ENCODE measurements at places on chromosomes 3 and 15. TPM values are rescaled to one million over a fixed set of nuclear protein-coding genes. Genes with fewer than 3 reads are reported as not detected.

The JAGN1 gene
- total RNA-seq, result 23.1 TPM

DNA sequence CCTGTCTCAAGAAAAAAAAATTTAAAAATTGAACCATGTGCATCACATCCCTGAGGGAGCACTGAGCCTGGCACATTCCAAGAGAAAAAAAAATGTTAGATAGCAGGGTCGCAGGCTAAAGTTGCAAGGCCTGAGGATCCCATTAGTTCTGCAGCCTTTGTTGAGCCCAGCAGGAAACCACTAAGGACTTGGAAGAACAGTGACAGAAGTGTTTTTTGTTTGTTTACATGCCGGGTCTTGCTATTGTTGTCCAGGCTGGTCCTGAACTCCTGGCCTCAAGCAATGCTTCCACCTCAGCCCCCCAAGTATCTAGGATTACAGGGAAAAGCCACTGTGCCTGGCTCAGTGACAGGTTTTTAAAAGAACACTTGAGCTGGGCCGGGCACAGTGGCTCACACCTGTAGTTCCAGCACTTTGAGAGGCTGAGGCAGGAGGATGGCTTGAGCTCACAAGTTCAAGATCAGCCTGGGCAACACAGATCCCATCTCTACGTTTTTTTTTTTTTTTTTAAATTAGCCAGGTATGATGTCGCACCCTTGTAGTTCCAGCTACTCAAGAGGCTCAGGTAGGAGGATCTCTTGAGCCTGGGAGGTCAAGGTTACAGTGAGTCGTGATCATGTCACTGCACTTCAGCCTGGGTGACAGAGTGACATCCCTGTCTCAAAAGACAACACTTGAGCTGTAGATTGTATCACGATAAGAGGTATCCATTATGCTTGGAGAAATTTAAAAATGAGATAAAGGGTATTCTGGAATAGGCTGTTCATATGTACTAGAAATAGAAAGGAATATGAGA lies 15.2 kb downstream of the CHAC1 start:
- DNase-seq, result no peak

DNA sequence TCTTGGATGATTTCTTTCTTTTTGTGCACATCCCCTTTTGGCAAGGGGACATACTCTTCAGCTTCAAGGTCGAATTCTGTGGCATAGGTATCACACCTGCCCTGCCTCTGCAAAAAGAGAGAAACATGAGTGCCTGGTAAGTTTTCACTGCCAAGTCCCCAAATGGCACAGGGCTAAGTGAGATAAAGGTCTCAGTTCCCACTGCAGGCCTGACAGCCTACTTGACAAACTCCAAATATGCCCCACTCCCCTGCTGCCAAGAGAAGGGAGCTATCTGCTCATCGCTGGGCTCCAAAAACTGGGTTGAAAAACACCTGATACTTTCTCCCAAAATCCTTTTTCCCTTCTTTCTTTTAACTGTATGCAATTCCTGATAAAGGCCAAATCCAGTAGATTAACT lies 23.0 kb downstream of the RUVBL1 start:
- DNase-seq, result no peak

The SCN11A gene
- not detected for total RNA-seq

The COLQ gene
- total RNA-seq, result not detected

GRCh38 chr3:42052484-42053351 lies 38.4 kb upstream of the TRAK1 start:
- DNase-seq, result no peak

DNA sequence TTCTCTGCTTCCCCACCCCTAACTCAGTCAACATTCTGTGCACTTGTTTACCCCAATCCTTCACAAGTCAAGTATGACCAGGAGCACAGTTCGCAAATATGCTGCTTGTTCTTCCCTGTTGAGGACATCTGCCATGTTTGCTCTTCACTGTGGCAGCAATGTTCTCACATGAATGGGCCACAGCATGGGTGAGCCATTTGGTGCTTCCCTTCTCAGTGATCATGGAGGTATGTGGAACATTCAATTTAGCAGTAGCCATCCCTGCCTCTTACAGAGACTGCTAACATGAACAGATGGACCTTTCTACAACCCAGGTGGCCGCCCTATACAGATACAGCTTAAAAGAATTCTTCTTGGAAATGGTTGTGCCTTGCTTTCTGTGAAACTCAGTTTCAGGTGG lies 660.1 kb upstream of the SGO1 start:
- no peak for DNase-seq

DNA sequence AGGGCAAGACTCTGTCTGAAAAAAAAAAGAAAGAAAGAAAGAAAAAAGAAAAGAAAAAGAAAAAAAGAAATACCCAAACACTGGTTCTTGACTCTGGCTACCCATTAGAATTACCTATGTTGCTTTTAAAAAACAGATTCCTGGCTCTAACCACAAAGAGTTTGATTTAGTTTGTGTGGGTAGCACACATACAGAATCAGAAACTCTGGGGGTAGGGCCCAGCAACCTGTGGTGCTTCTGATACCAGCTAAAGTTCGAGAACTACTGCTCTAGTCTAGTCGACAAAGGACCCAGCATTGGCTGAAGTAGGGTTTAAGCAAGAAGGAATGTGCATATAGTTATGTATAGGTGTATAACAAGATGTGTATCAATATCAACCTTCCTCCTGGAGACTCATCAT lies 392.7 kb downstream of the EFHB start:
- no peak for DNase-seq

The CPLX3 gene
- total RNA-seq, result not detected

DNA sequence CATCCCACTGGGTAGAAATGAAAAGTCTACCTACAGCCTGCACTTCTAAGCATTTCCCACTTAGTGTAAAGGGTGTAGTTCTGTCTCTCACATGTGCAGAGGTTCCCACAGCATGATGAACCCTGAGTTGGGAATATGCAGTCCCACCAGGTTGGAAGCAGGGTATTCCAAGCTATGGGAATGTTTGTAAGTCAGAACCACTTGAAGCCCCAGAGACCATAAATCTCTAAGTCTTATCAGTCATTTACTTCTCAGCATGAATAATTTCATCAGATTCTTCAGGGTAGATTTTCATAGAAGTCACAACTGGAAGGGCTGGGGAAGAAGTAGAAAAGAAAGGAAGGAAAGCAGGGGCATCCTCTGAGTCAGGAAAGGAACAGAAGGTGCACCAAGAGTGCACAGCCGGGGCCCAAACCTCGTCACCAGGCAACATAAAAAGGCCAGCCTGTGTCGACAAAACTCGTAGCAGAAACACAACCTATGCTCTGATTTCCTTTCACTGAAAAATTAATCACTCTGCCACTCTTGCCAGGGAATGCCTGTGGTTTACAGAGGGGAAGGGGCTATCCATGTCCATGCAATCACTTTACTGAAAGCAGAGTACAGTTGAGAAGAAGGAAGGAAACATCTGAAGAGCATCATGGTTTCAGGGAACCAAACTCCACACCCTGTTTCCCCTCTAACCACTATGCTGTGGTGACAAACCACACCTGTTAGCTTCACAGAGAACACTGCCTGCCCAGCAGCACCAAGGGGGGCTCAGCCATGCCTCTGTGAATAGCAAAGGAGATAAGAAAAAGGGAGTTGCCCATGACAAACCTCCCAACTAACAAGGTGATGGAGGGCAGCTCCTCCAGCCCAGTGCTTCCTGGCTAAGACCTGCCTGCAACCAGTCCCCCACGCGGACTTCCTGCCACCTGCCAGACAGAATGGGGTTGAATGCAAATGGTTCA lies 40.5 kb downstream of the SH3BP5 start:
- DNase-seq, result no peak

- no peak for DNase-seq
Measured at GRCh38 chr3:128285967-128286321, 132.7 kb downstream of the EEFSEC start.

- no peak for DNase-seq
Measured at GRCh38 chr3:16907243-16907642, 22.5 kb downstream of the PLCL2 start.

DNA sequence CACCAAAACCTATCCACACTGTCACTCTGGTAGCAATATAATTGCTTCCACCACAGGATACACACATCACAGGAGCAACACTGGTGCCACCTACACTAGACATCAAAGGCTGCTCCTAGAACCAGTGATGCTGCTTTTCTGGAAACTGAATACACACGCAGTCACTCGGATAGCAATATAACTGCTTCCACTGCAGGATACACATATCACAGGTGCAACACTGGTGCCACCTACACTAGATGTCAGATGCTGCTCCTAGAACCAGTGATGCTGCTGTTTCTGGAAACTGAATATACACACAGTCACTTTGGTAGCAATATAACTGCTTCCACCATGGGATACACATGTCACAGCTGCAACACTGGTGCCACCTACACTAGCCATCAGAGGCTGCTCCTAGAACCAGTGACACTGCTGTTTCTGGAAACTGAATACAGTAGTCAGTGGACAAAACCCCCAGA lies 6.9 kb upstream of the TNFSF10 start:
- DNase-seq, result no peak

The CHDH gene
- total RNA-seq, result 2.0 TPM
